ENCODE measurements at places on chromosomes 1 and 21.

DNA sequence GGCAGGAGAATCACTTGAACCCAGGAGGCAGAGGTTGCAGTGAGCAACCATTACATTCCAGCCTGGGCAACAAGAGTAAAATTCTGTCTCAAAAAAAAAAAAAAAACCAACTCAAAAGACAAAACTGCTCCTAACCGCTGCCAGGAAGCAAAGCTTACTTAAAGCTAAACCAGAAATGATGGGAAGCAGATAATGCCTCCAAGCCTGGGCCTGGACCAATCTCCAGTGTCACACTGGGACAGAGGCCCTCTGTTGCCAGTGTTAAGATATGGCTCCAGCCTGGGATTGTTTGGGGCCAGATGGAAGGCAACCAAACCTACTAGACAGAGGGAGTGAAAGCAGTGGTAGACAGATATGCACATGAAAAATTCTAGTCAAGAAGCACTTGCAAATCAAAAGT, 36.9 kb downstream of the NSL1 start:
- DNase-seq = peak; percentile 91

DNA sequence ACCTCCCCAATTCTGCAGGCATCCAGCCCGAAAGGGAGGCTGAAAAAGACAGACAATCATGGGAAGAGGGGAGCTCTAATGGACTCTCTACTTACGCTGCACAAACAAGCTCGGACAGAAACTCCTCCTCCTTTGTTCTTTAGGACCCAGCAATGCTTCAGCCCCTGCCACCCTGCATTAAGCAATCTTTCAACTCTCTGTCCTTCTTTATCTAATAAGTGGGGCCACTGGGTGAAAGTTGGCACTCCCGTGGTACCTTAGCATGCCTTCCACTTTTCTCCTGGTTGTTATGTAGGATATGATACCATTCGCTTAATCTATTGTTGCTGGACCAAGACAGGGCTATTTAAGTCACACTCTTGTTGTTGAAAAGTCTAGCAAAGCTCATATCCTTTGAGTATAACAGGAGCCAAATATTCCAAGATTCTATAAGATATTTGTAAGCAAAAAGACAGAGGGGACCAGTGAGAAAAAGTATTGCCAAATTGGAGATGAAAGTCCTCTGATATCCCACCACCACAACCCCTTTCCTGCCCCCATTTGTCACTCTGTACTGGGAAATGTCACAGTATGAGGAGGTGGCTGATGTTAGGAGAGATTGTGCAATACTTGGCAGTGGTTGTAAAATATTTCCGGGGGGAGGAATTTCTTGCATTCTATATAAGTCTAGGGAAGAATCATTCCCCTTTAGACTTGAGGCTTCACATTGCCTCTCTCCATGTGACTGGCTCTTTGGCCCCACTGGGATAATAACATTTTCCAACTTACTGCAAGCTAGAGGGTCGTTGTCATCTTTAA, 137.3 kb upstream of the GJB5 start:
- DNase-seq = no peak

GRCh38 chr1:211261229-211261628, 2.1 kb downstream of the RCOR3 start:
- no peak for DNase-seq

- DNase-seq = no peak
These were observed at the start of gene THBS3 for GRCh38 chr1:155207806-155208540. Gene THBS3, minus strand, starts transcription at chr1:155207897. Its CDS starts 21 bp downstream, at chr1:155207876.

DNA sequence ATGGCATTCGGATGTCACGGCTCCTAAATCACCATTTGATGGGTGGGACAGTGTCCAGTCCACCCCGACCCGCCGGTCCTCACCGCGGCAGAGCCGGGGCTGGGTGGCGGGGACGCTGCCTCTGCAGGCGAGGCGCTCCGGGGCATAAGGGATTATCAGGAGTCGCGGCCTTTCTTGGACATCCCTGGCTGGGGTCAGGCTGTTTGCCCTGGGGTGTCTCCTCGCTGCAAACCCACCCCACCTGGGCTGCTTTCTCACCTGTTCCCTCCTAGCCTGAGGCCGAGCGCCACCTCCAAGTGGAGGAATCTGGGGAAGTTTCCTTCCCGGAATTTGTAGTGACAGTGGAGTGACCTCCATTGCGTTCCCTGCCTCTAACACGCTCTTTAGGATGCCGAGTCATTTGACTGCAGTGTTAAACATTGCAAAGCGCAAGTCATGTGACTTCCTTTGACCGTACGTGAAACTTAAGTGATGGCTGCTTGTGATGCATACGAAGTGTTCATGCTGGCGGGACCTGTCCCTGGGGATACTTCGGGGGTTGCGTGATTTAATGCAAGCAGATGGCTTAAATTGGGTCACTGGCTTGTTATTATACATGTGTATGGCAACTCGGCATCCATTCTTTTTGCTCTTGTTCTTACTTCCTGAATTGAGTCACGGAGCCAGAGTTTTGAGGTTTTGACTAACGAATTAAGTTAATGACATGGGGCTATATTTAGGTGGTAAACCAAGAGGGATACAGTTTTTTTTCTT, 536 bp downstream of the LGALS8 start:
- DNase-seq = no peak

GRCh38 chr1:155978325-155978972, at the start of gene ARHGEF2:
Gene ARHGEF2, minus strand, starts transcription at chr1:155978547. Its CDS starts 120 bp downstream, at chr1:155978427.
- peak; percentile 65 for DNase-seq

- DNase-seq = no peak
These were observed 17.3 kb upstream of the SELENON start for GRCh38 chr1:25782608-25783201.

GRCh38 chr1:36542024-36542961, 59.6 kb upstream of the CSF3R start:
- DNase-seq = no peak

GRCh38 chr1:47948126-47948525, 49.1 kb downstream of the TRABD2B start:
- DNase-seq = no peak

- DNase-seq = no peak
These were observed 26.0 kb upstream of the C2CD2 start for GRCh38 chr21:41979751-41980369.

DNA sequence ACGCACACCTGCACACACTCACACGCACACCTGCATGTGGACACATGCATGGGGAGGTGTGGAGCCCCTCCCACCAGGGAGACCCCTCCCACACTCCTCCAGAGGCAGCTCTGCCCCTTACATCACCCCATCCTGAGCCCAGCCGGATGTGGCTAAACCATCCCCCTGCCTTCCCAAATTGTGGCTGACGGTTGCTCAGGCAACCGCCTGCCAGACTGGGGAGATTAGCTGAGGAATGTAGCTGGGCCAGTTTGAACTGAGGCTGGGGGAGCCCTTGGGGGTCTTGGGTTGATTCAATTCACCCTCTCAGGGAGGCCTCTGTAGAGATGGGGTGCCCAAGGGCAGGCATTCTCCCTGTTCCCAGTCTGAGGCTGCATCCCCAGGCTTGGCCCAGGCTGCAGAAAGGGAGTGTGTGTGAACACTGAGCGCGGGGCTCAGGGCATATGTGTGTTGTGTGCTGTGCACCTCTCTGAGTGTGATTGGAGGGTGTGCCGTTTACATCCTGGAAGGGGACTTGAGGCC, 12.9 kb downstream of the PTPRU start:
- DNase-seq = no peak

GRCh38 chr1:58157256-58157655, 389.3 kb downstream of the OMA1 start:
- DNase-seq = no peak

- peak; percentile 30 for DNase-seq
These were observed 30.2 kb downstream of the SNAP47 start for GRCh38 chr1:227765261-227766014.

GRCh38 chr1:207831517-207832327, 79.2 kb downstream of the CD34 start:
- no peak for DNase-seq

- DNase-seq = no peak
These were observed 94.6 kb upstream of the DAB1 start for GRCh38 chr1:57518496-57518895.

DNA sequence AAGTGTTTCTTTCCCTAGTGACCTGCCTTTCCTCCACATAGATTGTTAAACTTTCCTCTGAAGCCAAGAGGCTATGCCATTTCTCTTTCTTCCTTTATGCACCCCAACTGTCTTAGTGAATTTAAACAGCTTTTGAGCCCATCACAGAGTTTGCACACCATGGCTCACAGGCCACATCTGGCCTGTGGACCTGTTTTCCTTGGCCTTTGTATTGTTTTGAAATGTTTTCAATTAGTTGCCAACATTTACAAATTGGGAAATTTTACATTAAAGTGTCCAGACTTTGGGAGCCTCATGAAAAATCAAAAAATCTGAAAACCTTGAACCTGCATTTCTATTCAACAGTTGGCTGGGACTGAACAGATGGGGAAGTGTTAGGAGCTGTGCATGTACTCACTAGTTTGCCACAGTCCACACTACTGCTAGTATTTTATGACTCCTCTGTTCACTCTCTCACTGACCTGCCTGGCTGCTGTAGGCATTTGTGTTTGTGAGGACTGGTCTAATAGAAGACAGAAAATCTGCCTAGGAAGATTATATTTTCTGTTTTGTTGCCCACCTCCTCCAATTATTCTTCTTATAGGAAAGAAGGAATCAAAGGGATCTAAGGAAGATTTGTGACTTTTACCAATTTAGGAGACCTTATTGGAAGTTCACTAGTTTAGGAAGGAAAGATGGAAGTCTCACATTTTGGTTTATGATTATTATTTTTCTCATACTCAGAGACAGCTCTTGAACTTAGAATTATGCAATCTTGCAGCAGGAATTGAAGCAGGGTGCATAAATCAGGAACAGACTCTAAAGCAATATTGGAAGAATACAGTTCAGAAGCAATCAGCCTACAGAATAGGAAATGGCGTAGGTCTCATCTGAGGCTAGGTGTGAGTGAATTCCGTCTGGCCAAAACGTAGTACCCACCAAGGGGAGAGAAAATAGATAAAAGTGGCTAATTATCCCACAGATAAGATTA, 134.7 kb downstream of the HLX start:
- DNase-seq = no peak

DNA sequence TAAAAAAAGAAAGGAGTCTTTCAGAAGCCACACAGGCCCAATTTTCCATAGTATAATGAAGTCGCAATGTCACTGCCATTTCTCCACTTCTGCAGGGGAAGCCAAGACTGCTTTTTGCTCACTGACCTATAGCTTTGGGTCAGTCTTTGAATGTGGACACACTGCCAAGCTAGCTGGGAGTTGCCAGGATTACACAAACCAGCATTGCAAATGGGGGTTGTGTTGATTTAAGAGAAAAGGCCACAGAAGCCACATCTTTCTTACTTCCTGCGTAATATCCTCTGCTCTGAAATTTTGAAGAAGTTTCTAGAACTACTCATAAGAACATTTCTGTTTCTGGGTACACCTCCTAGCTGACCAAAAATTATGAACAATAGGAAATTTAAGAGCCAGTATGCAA, 45.8 kb upstream of the SAMSN1 start:
- DNase-seq = no peak

DNA sequence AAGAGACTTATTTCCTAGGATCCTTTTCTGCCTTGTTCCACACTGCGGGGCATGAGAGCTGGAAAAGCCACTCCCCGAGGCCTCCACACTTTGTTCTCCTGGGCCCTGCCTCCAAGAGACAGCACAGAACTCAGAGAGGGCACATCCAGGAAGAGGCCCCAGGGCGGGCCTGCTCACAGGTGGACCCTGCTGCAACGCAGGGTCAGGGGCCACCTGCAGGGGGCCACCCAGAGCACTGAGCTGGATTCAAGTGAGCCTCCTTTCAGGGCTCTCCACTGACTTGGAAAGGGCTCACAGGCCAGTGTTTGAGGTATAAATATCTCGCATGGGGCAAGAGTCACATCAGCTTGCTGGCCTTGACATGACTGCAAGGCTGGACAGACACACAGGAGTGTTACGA, 4.8 kb downstream of the RGS16 start:
- DNase-seq = no peak

- DNase-seq = no peak
These were observed 8.7 kb downstream of the CAPZB start for GRCh38 chr1:19476450-19477190.

DNA sequence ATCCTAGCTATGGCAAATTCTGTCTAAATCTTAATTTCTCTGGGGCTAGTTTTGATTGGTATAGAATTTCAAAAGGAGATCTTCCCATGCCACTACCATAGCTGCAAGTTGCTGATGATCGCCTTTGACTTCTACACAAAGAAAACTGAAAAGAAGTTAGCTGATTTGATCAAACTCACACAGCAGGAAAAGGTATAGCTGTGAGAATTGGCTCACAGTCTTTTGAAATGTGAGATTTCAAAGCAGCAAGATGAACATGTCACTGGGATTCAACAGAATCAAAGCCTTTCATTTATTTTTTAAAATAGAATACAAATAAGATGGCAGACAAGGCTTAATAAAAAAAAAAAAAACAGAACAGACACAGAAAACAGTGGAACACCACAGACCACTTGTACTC, 7.5 kb upstream of the RGS1 start:
- no peak for DNase-seq

DNA sequence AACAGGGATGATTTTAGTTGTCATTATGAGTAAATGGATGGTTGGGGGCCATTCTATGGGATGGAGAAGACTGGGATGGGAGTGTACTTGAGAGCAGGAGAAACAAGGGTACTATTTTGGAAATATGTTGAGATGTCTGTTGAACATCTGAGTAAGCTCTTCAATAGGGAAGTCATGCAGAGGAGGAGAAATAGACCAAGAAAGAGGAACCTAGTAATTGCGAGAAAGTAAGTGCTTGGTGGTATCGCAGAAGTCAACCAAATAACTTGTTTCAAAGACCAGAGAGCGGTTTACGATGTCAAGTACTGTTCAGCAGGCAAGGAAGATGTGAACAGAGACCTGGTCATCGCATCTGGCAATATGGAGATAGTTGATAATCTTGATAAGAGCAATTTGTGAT, 22.4 kb upstream of the CHRM3 start:
- DNase-seq = no peak

- no peak for DNase-seq
These were observed 32.2 kb downstream of the TMED5 start for GRCh38 chr1:93148001-93148400.

DNA sequence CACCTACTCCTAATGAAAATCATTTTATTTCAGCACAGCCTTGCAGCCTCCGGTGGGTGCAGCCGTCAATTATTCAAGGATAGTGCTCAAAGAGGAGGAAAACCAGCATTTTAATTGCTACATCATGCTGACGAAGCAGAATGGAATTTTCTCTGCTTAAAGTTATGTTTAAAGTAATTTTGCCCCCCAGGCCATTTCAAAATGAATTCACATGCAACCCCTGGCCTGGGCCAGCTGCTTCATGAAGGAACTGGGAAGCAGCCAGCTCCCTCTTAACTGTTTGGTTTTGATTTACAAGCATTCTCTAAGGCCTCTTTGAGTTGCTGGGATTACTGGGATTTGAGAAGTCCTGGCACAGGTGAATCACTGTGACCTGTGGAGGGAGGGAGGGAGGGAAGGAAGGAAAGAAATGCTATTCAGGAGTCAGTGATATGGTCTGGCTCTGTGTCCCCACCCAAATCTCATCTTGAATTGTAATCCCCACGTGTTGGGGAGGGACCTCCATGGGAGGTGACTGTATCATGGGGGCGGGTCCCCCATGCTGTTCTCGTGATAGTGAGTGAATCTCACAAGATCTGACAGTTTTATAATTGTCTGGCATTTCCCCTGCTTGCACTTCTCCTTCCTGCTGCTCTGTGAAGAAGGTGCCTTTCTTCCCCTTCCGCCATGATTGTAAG, 66.0 kb downstream of the PGBD5 start:
- DNase-seq = no peak

Measured in posterior cingulate gyrus (tissue), 11 donors.